M059J (cell line): ENCODE measurements at places on chromosomes 4 and X. TPM values are rescaled to one million over a fixed set of nuclear protein-coding genes. Genes with fewer than 3 reads are reported as not detected.

Gene COX7B2
- total RNA-seq: 7.4 TPM in 1 of 2 replicates, not detected in the other

Gene FAM9C
- not detected in 2 replicates for total RNA-seq

Gene ARMCX2
- total RNA-seq: 28.9 and 44.5 TPM in 2 replicates

Gene SPOCK3
- total RNA-seq: 0.20 and 0.81 TPM in 2 replicates

Gene DCLK2
- 14.8 and 18.2 TPM in 2 replicates for total RNA-seq

Gene SH3TC1
- 0.66 and 1.8 TPM in 2 replicates for total RNA-seq

Gene CCDC110
- total RNA-seq: 1.7 TPM in 1 of 2 replicates, not detected in the other

DNA sequence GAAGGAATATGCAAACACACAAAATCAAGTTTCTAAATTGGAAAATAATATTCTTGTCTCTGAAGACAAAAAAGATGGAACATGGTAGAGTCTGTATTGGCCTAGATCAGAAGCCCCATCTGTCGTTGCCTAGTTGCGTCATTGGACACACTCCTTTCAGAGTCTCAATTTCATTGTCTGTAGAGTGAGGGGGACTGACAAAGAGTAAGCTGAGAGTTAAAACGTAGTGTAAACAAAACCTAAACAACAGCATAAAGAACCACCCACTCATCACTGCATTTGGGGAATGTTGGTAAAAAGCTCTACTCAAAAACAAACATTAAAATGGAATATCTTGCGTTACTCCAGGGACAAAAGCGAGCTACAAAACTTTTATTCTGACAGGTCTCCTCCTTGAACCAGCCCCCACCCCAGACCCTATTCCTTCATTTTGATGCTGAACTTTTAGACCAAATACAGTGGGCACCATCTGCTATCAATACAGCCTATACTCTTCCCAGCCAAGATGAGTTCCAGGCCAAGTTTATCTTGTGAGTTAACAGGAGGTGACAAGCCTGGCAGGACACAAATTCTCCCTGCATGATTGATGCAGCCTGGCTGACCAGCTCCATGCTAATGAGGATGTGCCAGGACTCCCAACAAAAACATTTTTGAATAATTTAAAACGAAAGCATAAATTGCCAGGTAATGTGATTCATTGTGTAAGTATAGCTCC, 125.2 kb downstream of the COL25A1 start:
- no peak for DNase-seq

GRCh38 chrX:120036704-120037103, 40.8 kb downstream of the RHOXF2B start:
- DNase-seq: no peak

DNA sequence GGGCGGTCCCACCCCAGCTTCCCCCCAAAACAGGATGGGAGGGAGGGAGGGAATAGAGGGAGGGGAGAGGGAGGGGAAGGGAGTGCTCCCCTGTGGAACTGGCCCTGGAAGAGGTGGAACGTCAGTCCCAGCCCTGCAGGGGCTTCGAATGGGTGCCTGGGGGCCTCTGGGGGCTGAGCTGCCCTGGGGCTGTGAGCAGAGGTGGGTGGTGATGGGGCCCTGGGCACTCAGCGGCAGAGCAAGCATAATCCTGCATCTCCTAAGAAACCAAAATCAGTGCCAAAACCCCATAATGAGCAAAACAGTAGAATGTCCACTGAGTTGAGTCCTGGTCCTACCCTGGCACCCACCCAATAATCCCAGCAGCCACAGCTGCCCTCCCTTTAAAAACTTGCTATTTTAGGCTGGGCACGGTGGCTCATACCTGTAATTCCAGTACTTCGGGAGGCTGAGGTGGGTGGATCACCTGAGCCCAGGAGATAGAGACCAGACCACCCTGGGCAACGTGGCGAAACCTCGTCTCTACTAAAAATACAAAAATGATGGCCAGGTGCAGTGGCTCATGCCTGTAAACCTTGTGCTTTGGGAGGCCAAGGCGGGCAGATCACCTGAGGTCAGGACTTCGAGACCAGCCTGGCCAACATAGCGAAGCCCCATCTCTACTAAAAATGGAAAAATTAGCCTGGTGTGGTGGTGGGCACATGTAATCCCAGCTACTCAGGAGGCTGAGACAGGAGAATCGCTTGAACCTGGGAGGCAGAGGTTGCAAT, 11.1 kb downstream of the DOK7 start:
- no peak for DNase-seq

DNA sequence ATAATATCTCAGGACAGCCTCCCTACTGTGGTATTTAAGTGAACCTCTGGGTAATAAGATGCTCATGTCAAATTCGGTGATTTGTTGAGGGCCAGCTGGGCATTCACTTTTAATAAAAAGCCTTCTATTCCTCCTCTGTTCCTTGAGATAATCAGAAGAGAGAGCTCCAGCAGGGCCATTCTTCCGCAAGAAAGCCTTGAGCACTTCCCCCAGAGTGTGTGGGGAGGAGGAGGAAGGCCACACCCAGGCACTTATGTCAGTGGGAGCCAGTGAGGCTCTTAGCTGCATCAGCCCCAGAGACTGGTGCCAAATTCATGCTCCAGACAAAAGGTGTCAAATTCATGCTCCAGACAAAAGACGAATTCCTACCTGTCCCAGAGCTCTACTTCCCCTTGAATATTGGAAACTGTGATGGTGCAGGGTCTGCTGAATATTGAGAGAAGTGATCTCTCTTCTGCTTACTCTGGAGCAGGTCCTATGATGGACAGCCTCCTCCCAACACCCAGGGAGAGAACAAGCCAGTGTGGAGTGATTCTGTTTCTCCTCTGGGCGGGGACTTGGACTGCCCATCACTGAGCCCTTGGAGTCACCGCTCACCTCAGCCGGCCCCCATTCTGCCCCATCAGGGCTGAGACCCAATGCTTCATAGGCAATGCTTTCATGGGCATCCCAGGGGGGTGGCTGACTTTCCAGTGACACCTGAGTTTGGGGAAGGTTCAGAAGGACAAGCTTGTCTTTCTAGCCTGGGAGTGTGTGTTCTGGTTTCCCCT, 68.1 kb downstream of the FHDC1 start:
- DNase-seq: no peak

DNA sequence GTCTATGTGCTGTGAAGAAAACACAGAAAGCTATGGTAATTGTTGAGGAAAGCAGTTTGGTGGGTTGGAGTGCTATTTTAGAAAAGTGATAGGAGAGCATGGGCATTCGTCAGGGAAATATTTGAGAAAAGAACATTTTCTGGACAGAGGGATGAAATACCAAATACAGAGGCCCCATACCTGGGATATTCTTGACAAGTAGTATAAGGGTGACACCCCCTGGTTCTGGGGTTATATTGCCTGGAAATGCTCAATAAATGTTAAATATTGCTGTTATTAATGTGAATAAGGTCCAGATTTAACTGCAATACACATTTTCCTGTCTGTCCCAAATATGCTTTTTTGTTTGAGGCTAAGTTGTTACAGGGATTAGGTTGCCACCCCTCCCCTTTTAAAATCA, 42.9 kb downstream of the WWC2 start:
- DNase-seq: no peak

DNA sequence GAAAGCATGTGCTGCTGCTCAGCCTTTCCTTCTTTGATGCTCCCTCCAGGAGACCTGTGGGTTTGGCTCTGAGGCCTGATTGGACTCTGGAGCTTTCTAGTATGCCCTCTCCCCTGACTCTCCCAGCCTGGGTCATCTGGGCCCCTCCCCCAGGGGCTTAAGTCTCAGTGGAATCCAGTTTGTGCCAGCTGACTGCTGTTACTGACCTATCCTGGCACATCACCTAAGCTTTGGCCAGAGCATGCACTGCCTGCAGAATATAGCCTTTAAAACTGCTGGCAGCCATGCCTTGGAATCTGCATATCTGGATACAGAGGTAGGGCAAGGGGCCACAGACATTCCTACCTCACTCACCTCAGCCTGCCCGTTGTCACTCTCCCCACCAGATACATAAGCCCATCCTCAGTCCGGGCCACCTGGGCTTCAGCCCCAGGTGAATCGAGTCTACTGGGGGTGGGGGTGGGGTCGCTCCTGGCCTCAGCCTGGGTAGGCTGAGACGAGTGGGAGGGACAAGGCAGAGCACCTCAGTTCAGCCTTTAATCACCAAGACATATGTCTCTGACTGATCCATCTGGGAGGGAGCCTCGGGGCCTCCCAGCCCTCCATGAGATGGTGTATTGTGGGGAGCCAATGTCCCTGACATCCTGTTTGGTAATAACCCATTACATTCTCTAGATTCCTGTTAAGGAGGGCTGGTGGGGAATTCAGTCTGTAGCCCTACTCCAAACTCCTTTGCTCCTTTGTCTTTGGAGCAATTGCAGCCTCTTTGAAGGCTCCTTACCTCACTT, 61.2 kb downstream of the STARD8 start:
- DNase-seq: peak; percentile 69

DNA sequence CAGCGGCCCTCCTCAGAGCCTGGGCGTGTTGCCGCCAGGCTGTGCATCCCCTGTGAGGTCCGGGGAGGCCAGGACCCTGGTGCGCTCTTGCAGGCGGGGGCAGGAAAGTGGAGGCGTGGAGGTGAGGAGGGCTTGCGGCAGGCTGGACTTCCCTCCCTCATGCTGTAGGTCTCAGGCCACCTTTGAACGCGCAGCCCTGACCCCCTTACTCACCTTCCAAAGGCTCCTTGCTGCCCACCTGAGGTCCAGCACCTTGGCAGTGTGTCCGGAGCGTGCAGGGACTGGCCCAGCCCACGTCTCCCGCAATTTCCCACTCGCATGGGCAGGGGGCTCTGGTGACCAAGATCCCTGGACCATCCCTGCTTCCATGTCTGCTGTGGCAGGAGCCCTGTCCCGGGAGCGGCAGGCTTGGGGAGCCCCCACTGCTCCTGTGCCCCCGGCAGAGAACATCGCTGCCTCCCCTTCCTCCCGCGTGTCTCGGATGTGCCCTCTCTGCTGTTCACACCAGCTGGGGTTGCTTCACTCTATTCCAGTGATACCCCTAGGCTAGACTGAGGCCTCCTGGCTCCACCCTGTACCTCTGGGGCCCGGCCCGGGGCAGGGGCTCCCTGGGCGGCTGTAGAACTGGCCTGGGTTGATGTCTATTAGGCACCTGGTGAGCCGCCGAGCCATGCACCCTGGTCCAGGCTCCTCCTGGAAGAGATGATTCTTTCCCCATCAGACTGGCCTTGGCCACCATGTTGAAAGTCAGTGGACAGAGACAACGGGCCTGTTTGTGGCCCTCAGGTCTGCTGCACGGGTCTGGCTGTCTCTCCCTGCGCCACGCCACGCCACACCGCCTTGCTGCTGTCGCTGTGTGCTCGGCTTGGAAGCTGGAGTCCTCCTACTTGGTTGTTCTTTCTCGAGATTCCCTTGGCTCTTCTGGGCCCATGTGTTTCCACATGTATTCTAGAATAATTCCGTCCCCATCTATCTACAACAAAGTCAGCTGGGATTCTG, 95.4 kb upstream of the ADRA2C start:
- no peak for DNase-seq

DNA sequence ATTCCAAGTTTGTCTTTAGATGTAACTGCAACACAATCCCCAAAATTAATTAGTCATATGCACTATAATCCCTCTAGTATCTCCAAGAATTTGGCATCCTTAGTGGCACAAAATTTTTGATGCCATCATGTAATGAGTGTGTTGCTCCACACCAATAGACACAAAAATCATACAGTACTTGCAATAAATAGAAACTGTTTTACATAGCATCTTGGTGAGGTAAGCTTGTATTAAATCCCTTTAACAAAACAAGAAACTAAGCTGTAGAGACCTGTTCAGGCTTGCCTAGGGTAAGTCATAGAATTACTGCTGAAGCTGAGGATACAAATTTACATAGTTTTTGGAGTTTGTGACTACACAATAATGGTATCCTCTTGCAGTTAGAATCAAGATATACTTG, 64.5 kb upstream of the PRSS12 start:
- DNase-seq: no peak

GRCh38 chr4:181959121-181959520, 284.1 kb upstream of the TENM3 start:
- DNase-seq: peak; percentile 87
